ENCODE measurements at places on chromosomes 4 and X.
A peak's percentile ranks its signal among the peaks of the same experiment; 100 is the strongest.

DNA sequence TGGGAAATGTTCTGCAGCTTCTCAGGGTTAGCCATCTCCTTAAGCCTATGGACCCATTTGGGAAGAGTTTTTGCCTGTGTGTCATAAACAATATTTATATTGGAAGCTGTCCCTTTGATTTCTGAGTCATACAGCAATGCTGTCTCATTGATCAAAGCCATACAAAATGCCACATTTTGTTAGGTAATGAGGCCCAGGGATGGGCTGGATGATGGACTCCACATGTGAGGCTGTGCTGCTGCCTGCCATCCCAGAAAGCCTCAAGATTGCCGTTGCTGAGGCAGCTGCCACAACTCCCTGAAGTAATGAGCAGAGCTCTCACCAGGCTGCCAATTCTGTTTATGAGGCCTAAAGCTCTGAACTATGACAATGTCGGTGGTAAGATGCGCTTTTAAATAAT is 12.2 kb upstream of the GJB1 start:
- no peak for DNase-seq

DNA sequence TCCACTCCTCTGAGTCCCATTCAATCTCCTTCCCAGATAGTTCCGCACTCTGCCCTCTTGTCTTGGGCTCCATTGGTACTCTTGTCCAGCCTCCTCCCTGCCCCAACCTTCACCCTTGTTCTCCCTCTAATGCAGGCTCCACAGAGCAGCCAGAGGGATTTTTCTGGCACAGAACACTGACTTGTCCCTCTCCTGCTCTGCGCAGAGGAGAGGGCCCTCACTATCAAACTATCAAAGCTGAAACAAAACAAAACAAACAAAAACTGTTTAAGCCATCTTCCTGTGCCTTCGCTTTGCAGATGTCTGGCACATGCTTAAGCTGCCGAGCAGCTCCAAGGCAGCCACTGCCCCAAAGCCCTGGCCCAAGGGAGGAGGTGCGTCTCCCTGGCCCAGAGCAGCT is 2.9 kb downstream of the CNGA2 start:
- DNase-seq = no peak

DNA sequence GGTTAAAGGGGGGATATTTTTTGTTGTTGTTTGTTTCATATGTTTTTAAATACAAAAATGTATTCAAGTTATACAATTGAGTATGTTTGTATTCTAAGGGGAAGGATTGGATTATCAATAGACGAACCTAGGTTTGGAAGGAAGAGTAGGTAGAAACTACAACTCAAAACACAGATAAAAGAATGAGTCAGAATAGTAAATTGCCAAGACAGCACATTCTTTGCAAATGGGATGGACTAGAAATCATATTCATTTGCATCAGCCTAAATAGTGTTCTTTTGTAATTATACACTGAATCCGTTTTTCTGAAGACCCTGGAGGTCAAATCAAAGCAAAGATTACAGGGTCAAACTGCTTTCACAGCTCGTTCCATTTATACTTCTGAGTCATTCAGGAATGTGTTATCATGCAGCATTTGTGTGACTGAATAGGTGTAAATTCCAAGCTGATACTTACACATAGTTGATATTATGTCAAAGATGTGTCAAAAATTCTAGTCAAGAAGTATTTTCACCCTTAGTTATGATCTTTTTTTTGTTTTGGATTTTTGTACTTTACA is 273.3 kb upstream of the FAT4 start:
- peak; percentile 60 for DNase-seq

DNA sequence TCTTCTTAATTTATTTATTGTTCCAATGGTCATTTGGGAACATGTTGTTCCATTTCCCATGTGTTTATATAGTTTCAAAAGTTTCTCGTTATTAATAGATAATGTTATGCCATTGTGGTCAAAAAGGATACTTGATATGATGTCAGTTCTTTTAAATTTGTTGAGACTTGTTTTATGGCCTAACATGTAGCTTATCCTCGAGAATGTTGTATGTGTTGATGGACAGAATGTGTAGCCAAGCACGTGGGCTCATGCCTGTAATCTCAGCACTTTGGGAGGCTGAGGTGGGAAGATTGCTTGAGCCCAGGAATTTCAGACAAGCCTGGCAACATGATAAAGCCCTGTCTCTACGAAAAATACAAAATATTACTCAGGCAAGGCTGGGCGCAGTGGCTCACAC is 168.5 kb upstream of the USP38 start:
- DNase-seq = no peak

DNA sequence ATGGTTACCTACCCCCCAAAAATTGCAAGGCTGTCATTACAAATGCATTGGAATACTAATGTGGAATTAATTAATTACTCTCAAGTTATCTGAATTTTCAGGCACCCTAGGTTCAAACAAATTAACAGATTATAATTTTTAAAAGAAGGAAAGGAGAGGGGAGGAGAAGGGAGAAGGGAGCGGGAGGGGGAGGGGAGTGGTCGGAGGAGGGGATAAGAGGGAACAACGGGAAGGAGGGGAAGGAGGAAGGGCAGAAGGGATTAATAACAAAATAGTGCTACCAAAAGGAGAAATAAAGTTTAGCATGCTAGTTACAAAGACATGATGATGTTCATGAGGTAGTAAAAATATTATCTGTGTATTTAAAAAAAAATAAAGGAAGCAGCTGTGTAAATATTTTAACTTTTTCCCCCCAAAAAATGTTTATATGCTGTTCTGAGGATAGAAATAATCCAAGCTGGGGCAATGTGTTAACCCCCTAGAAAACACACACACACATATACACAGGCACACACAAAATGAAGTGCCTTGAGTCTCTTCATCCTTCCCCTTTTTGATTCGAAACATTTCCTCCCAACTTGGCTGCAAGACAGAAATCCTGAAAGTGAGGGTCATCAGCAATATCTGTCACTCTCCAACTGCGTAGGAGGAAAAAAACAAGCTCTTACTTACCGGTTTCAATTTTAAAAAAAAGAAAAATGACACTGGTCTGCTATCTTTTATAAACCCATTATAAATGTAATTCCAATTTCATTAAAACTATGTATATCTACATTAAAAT is 58.8 kb downstream of the PPP3CA start:
- no peak for DNase-seq

DNA sequence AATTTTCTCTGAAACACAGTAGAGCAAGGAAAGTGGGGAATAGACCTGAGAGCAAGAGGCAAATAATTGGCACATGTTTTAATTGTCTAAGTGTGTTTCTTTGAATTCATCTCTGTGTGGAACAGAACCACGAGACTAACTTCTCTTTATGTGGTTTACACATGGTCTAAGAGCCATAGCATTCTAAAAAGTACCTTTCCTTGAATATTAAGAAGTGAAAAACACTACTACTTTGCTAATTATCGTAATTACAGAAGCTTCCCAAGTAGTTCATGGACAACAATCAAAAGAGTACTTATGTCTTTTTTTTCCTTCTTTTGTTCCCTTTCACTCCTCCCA is 2.9 kb upstream of the CYBB start:
- no peak for DNase-seq

- DNase-seq = peak; percentile 66
Measured at GRCh38 chrX:69158166-69158980, 6.9 kb downstream of the PJA1 start.

GRCh38 chr4:84678976-84679744 is 96.2 kb downstream of the CDS1 start:
- DNase-seq = no peak

DNA sequence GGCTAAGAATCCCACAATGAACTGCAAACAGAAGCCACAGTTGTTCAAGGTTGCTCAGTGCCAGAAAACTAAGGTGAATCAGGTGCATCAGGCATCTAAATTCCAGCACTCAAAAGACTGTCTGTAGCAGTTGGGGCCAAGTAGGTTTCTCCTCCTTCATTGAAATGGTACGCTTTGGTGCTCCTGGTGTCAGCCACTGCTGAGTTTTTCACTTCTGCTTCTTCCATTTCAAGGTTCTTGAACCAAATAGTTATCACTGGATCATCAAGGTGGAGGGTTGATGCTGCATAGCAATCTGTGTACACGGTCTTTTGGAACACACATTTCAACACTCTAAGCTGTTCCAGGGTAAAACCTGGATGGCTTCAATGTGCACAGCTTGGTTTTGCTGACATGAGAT is 74.4 kb downstream of the TMA16 start:
- no peak for DNase-seq

- DNase-seq = peak; percentile 63
Measured at GRCh38 chrX:45697591-45697990, 496.9 kb upstream of the DIPK2B start.

DNA sequence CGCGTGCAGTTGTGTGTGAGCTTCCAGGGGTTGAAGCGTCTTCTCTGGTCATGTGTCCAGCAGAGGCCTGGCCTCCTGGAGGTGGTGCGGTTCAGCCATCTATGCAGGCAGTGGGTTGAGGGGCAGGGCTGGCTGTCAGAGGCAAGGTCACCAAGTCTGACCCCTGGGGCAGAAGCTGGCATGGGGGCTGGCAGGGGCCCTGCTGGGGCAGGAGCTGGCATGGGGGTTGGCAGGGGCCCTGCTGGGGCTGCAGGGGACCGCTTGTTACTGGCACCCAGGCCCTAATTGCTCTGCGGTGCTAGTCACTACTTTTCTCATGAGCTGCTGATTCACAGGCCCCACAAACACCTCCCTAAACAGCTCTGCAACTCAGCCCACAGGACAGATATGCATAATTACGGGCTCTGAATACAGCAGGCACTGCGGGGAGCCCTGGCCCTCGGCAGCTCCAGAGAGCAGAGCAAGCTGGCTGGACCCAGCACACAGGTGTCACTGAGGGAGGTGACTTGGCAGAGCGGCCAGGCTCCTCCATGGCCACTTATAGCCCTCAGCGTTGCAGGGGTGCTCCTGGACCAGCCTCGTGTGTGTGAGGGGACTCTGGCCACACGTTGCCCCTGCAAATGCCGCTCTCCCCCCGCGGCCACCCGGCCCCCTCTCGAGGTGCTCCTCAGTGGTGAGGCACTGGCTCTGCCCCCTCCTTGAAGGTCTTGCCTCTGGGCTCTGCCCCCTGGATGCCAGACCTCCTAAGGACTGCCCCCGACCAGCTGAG is 32.7 kb downstream of the CPLX1 start:
- no peak for DNase-seq

- DNase-seq = no peak
Measured at GRCh38 chr4:123284168-123284567, 112.4 kb upstream of the SPRY1 start.

DNA sequence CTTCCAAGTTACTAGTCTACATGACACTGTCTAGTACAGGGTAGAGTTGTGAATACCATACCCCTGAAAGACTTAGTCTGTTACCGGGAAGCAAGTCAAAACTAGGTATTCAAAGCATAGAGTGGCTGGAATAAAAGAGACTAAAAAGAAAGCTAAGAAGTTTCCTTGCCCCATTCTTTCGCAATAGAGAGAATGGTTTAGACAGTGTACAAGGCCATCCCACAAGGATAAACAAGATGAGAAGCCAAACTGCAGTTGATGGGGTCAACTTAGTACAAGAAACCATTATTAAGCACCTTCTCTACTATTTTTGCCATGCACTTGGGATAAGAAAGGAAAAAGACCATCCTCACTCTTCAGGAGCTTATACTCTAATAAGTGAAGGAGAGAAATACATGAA is 30.3 kb downstream of the AMMECR1 start:
- no peak for DNase-seq

DNA sequence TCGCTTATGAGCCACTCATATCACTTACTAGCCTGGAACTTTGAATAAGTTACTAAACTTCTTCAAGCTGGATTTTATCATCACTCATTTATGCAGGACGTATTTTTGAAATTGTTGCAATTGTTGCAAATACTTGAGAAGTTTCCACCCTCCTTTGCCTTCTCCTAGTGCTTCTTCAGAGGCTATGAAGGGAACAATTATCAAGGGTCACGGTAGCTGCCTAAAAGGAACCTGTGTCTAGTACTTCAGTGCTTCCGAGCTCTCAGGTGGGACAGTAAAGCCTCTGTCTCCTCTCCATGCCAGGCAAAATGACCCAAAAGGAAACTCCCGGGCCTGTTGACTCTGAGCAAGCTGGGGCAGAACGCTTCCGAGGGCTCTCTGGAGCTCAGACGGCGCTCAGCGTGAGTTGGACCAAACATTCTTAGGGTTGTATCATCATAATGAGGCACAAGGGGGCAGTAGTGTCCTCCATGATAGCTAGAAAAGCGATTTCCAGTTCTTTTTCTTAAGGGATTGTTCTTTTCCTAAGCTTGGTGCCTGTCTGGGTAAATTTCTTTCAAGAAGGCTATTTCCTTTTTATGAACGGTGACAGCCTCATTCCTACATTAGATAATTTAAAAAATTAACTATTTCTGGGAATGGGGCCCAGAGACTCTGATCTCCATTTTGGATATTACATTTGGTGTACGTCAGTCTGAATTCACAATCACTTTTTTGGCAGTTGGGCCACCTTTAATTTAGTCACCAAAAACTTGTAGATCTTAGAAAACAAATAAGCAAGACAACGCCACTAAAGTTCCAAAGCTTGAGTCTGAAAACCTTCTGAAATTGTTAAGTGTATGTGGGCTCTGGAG is 73.1 kb downstream of the PACRGL start:
- DNase-seq = peak; percentile 60

DNA sequence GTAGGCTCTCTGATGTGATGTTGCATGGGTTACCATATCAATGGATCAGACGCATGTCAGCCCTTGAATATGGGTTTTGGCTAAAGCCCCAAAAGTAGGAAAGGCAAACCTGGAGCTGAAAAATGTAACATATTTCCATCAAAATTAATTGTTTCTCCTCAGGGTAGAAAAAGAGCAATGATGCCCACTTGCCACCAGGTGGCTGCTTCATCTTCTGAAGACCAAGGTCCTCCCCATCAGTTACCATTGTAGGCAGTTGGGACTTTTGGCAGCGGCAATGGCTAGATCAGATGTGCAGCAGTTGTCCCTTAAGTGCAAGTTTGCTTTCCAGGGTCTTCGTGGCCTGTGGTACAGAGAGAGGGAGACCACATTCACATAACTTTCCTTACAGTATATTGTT is 118.2 kb downstream of the NAF1 start:
- peak; percentile 29 for DNase-seq

- no peak for DNase-seq
Measured at GRCh38 chrX:43618366-43619205, 37.5 kb upstream of the MAOA start.

DNA sequence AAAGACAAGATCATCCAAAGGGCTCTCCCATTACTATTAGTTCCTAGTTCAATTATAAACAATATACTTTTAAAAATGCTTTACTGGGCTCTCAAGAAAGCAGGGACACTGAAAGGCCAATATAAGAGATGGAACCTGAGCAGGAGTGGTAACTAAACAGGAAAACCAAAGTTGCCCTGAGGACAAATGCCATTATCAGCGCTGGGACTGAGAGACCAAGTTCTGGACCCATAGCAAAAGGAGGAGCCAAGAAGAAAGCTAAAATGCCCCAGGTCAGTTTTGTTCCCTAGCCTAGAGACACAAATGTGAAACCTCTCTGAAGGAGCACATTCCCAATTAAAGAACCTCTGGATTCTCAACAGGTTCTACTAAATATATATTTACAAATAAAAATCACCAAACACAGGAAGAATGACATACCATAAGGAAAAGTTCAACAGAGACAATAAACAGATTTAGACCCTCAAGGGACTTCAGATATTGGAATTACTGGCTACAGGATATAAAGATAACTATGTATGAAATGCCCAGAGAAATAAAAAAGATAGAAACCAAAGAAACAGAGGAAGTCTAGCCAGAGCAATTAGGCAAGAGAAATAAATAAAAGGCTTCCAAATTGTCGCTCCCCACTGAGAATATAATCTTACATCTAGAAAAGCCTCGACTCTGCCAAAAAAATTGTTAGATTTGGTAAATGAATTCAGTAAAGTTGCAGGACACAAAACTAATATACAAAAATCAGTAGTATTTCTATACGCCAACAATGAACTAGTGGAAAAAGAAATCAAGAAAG is 67.1 kb downstream of the KLHL8 start:
- DNase-seq = no peak

GRCh38 chr4:71872221-71872620 is 88.3 kb upstream of the GC start:
- no peak for DNase-seq
